ENCODE measurements at places on chromosomes 1 and 21.

GRCh38 chr21:27589781-27590180 lies 622.9 kb upstream of the ADAMTS5 start:
- DNase-seq, result no peak

DNA sequence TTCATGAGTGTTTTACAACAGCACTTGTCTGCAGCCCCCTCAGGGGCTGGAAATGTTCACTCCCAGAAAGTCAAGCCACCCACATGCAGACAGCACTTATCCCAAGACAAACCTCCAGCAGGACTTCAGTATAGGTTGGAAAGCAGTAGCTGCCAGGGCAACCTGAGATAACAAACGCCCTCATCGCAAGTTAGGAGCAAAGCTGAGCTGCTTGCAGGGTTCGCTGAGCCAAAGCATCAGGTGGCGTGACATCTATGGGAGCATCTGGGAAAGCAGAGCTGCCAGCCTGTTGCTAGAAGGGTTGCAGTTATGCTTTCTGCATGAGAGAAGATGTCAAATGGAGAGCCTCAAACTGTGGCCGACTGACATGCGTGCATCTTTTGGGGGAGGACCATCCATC lies 4.2 kb upstream of the STXBP3 start:
- no peak for DNase-seq

GRCh38 chr1:56360021-56360420 lies 219.3 kb downstream of the PLPP3 start:
- DNase-seq, result no peak

- DNase-seq, result no peak
Measured at GRCh38 chr1:63523738-63524137, 413 bp downstream of the EFCAB7 start.

- DNase-seq, result peak; percentile 67
Measured at GRCh38 chr1:47842228-47842919, 154.8 kb downstream of the TRABD2B start.

DNA sequence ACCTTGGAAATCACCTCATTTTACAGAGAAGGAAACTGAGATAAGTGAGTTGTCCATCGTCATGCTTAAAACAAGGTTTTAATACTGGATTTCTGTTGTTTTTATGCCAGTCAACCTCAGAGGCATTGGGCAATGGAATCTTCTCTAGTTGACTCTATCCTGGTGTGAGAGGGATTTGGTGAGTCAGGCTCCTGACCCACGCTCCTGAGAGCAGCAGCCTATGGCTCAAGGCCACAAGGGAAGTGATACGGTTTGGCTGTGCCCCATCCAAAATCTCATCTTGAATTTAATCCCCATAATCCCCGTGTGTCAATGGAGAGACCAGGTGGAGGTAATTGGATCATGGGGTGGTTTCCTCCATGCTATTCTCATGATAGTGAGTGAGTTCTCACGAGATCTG lies 90.1 kb downstream of the TLR5 start:
- DNase-seq, result no peak

GRCh38 chr1:201945157-201945556 lies 1.2 kb downstream of the LMOD1 start:
- no peak for DNase-seq
